ENCODE measurements at places on chromosomes 3 and 15. TPM values are rescaled to one million over a fixed set of nuclear protein-coding genes. Genes with fewer than 3 reads are reported as not detected.

GRCh38 chr3:29949131-29949530 is 657.3 kb upstream of the TGFBR2 start:
- no peaks in the 10 kb centered on the region for H3K27me3 ChIP-seq
- peaks cover 33% of the 10 kb centered on the region for H3K4me1 ChIP-seq
- peak; percentile 23 for DNase-seq
- no peaks in the 10 kb centered on the region for H3K36me3 ChIP-seq
- H3K4me3 ChIP-seq = no peak overlapping the region

DNA sequence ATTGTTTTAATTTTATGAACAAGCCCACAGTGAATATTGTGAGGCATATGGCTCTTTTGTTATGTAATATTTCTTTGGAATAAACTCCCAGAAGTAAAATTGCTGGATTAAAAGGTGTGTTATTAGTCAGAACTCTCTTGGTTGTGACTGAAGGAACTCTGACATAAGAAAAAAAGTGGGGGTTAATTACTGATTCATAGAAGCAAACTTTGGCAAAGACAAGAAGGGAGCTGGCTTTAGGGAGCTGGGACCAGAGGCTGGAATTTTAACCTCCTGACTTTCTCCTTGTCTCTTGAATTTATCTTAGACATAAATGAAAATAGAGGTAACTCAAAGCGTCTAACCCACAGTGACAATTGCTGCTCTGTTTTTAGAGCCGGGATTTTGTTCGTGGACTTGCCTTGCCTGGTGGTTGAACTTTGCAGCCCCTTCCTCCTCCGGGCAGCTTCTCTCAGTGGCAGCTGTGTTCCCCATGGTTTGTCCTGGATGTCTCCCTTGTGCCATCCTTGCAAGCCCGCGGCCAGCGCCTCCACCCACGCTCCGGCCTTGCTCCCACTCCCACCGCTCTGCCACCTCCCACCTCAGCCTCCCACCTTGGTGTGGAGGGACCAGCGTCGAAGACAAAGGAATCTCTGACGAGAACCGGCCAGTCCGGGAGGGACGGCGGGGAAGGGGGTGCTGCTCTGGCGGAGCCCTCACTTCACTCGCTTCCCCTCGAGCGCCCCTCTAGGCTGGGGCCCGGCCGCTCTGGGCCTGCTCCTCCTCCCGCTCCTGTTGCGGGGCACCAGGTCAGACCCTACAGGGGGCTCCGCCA is 28.0 kb downstream of the ARHGAP31 start:
- peaks cover 48% of the 10 kb centered on the region for H3K4me1 ChIP-seq
- H3K36me3 ChIP-seq = no peaks in the 10 kb centered on the region
- H3K27me3 ChIP-seq = no peaks in the 10 kb centered on the region
- DNase-seq = peak; percentile 66
- H3K27ac ChIP-seq = peak overlapping the region; percentile 97

DNA sequence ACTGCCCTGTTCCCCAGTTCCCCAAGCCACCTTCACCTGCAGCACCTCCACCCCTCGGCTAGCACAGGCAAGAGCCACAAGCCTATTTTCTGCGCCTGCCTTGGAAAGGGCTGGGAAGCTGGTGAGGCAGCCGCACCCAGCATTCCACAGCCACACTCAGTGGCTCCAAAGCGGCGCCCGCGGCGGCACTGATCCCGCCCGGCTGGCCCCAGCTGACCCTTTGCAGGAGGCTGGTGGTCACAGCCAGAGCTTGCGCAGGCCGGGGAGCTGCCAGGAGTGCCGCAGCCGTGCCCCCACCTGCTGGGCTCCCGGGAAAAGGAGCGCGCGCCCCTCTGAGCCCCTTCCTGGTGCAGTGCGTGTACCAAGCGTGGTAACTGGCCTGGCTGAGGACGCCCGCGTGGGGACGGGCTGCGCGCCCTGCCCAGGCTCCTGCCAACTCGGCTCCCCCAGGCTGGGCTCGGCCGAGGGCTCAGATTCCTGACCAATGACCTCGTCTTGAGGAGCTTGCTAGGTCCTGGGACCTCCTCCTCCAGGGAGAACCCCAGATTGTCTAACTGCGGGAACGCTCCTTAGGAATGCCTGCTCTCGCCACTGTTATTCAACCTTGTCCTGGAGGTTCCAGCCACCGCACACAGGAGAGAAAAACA is 13.3 kb downstream of the GRAMD2A start:
- H3K36me3 ChIP-seq = no peaks in the 10 kb centered on the region
- no peak overlapping the region for H3K27ac ChIP-seq
- peaks cover 12% of the 10 kb centered on the region for H3K4me1 ChIP-seq
- DNase-seq = peak; percentile 35
- H3K27me3 ChIP-seq = peaks cover 20% of the 10 kb centered on the region
- H3K4me3 ChIP-seq = peak overlapping the region; percentile 53

- H3K4me1 ChIP-seq = no peaks in the 10 kb centered on the region
- peaks cover 5% of the 10 kb centered on the region for H3K36me3 ChIP-seq
- H3K27ac ChIP-seq = no peak overlapping the region
- no peaks in the 10 kb centered on the region for H3K27me3 ChIP-seq
- DNase-seq = no peak
Observed at GRCh38 chr15:94250801-94251200, 19.4 kb downstream of the MCTP2 start.

DNA sequence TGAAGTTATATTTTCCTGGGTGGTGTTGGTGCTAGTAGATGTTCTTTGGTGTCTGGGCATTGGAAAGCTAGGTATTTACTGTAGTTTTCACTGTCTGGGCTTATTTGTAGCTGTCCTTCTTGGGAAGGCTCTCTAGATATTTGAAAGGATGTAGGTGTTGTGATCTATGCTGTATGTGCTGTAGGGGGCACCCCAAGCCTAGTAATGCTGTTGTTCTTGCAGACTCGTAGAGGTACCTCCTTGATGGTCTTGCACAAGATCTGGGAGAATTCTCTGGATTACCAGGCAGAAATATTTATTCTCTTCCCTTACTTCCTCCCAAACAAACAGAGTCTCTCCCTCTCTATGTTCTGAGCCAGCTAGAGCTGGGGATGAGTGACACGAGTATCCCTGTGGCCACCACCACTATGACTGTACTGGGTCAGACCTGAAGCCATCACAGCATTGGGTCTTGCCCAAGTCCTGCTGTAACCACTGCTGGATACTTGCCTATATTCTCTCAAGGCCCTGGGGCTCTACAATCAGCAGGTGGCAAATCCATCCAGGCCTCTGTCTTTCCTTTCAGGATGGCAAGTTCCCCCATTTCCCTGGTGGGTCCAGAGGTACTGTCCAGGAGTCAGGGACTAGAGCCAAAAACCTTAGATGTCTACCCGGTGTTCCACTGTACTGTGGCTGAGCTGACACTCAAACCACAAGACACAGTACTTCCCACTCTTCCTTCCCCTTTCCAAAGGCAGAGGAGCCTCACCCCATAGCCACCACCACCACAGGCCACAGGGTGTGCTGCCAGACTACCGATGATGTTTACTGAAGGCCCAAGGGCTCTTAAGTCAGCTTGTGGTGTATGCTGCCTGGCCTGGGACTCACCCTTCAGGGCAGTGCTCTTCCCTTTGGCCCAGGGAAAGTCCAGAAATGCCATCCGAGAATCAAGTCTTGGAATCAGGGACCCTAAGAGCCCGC is 195.2 kb upstream of the DPPA4 start:
- H3K27ac ChIP-seq = peak overlapping the region; percentile 43
- H3K27me3 ChIP-seq = no peaks in the 10 kb centered on the region
- H3K4me3 ChIP-seq = no peak overlapping the region
- DNase-seq = peak; percentile 58
- no peaks in the 10 kb centered on the region for H3K36me3 ChIP-seq
- H3K4me1 ChIP-seq = peaks cover 10% of the 10 kb centered on the region

EXD1 gene
- not detected for total RNA-seq

OR5H6 gene
- not detected for total RNA-seq

NANOGP8 gene
- not detected for total RNA-seq

LINGO1 gene
- total RNA-seq = 0.09 TPM

GOLGA8G gene
- total RNA-seq = 0.16 TPM

All from HFFc6 (cell line).